Calu3 (cell line): ENCODE measurements at places on chromosomes 3 and 15.
A peak's percentile ranks its signal among the peaks of the same experiment; 100 is the strongest.

DNA sequence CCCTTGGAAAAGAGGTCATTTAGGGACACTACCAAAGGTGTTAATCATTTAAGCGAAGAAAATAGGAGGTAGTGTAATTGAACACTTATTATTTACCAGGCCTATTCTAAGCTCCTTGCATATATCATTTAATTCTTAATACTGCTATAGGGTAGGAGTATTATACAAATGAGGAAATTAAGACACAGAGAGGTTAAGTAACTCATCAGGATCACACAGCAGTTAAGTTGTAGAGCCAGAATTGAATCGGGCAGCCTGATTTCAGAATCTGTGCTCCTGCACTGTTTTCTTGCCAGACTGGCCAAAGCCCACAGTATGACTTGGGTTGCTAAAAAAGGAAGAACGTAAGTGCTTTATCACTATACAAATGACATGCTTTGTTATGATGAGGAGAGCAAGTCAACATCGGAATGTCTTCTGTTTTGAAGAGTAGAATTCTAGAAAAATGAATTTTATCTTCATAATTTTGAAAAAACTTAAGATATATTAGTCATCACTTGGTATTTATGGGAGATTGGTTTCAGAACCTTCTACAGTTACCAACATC is 31.4 kb downstream of the HPS3 start:
- no peak for DNase-seq

DNA sequence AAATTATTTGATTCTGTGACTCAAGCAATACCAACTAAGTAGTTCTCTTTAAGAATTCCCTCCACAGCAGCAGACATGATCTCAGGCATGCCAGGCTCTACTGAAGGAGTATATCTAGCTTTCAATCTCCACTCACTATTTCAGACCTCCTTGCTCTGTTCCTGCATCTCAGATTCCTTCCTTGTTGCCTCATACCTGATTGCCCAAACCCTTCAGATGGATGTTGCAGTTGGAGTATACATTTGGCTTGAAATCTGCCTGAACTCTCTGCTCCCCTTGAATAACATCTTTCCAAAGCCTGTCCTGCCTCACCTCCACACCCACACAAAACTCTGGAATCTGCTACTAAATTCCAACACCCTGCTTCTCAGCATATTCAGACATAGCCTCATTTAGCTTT is 19.8 kb upstream of the TM4SF4 start:
- DNase-seq: no peak

DNA sequence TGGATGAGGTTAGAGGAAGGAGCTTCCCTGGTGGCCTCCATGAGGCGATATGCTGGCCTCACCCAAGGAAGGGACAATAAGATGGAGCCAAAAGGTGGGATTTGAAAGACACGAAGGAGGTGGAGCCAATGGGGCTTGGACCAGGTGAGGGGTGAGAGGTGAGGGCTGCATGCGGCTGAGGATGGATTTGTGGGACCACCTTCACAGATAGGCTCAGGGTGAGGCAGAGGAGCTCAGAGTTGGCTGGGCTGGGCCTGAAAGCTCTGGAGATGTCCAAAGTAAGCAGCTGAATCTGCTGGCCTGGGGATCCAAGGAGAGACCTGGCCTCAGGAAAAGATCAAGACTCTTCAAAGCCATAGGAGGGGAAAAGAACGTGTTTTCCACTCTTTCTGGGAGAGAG is 49.8 kb downstream of the EXOG start:
- DNase-seq: no peak

GRCh38 chr15:66982816-66983215 is 82.6 kb upstream of the SMAD3 start:
- no peak for DNase-seq

DNA sequence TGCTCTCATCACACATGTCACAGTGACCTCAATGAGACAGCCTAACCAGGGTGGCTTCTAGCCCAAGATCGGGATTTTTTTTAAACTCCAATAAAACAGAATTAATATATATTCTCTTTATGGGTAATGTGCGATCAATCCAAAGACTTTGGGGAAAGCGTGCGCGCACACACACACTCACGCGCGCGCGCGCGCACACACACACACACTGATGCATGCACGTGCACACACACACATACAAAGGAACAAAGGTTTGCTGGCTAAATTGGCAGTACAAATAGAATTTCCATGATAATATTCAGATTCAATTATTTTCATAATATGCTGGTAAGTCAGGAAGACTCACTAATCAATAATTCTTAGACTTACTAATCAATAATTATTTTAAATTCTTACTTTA is 19.3 kb downstream of the IL17RD start:
- DNase-seq: no peak

DNA sequence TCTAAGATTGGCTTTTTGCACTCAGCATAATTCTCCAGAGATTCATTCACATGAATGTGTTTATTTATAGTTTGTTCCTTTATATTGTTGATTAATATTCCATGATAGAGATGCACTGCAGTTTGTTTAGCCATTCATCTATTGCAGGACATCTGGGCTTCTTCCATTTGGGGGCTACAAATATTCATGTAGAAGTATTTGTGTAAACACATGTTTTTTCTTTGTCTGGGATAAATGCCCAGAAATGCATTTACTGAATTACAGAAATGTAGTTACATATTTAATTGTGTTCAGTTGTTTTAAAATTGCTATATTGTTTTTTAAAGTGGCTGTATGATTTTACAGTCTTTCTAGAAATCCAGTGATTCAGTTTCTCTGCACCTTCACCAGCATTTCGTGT is 635.0 kb downstream of the ZIC1 start:
- no peak for DNase-seq

- DNase-seq: no peak
These were observed 199.1 kb upstream of the AZI2 start for GRCh38 chr3:28547677-28548076.

GRCh38 chr15:99092554-99093172 is 12.2 kb upstream of the SYNM start:
- no peak for DNase-seq

DNA sequence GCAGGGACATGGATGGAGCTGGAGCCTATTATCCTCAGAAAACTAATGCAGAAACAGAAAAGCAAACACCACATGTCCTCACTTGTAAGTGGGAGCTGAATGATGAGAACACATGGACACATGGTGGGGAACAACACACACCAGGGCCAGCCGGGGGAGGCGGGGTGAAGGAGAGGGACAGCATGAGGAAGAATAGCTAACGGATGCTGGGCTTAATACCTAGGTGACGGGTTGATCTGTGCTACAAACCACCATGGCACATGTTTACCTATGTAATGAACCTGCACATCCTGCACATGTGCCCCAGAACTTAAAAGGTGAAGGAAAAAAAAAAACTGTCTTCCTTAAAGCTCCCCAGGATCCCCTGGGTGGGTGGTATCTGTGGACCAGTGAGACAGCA is 87.1 kb downstream of the ADAMTS17 start:
- no peak for DNase-seq

- DNase-seq: peak; percentile 71
These were observed 44.4 kb downstream of the AQP9 start for GRCh38 chr15:58182460-58183163.

GRCh38 chr3:178193846-178194245 is 342.4 kb upstream of the KCNMB2 start:
- DNase-seq: no peak

- DNase-seq: no peak
These were observed 30.9 kb downstream of the KAT2B start for GRCh38 chr3:20071175-20071574.

DNA sequence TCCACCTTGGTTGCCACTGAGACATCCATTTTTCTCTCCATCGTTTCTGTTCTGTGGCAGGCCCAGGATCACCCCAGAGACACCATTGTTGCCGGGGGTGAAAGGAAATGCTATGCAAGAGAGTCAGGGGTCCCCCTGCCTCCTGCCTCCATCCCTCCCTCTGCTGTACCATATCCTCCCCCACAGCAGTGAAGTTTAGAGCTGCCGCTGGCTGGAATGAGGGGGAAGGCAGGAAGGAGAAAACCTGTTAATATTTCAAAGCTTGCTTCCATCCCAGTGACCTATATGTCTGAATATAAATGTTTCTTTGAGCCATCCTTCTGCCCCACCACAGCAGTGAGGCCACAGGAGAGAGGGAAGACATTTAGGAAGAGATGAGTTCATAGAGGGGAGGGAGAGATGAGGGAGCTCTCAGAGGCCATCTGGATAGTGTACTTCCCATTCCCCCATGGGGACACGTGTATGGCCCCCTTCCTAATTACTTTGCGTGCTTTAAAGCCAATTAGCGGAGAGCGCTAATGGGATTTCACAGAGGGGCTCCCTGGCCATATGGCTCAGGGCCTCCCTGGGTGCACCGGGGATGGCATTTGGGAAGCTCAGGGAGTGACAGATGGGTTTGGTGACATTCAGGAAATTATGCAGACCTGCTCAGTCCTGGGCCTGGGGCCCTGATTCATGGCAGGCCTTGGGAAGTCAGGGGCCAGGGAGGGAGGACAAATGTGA is 40.4 kb upstream of the CHRNB4 start:
- DNase-seq: no peak

GRCh38 chr3:138914870-138915502 is 32.0 kb downstream of the FOXL2 start:
- DNase-seq: no peak

DNA sequence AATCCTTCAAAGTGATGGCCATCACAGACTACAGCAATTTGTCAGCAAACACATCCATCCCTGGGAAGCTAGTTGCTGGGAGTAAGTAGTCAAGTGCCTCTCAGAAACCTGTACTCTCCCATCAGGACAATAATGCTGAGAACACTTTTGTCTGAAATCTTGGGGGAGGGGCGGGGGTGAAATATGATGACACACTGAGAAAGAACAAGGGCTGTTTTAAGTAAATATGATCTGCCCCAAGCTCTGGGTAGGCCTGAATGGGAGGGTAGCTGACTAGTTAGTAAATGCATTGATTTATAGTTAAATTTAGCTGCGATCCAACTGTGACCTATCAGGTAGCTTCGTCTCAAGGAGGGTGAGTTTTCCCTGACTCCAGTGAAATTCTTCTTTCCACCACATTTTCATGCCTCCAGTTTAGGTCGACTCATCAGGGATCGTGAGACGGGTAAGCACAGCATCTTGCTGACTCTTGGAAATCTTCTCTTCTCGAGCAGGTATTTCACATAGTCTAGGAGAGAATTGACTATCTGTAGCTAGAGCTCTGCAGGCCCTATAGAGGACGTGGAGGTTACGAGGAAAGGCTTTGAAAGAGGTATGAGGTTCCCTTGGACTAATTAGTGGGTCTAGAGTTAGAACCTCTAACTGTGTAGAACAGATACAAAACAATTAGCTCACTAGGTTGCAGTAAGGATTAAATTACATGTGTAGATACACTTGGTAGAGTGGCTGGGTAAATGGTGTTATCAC is 213.4 kb upstream of the SLC2A2 start:
- DNase-seq: no peak

DNA sequence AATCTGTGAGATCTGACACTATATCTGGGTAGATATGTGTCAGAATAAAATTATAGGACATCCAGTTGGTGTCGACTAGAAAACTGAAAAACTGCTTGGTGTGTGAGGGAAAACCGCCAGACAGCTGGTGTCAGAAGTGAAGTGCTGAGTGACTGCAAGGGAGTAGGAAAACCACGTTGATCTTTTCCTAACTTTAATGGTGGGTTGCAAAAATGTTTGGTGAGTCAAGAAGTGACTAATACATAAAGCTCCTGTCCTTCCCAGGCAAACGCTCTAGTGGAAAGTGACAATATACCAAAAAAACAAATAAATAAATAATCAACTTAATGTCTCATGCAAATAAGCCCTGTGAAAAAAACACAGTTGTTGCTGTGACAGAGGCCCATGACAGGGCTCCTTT is 7.3 kb upstream of the CD96 start:
- DNase-seq: no peak

- no peak for DNase-seq
These were observed 35.6 kb downstream of the MAP2K5 start for GRCh38 chr15:67578020-67578600.

DNA sequence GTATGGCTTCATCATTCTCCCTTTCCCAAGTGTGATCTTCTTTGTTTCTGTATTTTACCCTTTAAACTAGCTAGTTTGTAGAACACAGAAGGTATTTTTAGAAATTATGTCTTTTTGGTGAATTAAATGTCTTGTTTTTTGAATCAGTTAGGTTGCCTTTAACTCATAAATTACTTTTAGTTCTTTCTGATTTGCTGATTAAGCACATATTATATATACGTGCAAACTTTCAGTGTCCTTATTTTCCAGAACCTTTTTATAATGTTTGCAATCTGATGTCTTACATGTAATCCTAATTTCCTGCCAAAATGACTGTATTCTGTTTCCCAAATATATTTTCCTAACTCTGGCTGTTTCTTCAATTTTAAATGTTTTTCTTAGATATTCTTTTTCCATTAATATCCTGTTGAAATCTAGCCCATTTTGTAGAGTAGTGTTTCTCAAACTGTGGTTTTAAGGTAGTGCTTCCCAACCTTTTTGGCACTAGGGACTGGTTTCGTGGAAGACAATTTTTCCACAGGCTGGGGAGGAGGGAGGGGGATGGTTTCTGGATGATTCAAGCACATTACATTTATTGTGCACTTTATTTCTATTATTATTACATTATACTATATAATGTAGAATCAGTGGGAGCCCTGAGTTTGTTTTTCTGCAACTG is 51.8 kb downstream of the CHD2 start:
- no peak for DNase-seq

DNA sequence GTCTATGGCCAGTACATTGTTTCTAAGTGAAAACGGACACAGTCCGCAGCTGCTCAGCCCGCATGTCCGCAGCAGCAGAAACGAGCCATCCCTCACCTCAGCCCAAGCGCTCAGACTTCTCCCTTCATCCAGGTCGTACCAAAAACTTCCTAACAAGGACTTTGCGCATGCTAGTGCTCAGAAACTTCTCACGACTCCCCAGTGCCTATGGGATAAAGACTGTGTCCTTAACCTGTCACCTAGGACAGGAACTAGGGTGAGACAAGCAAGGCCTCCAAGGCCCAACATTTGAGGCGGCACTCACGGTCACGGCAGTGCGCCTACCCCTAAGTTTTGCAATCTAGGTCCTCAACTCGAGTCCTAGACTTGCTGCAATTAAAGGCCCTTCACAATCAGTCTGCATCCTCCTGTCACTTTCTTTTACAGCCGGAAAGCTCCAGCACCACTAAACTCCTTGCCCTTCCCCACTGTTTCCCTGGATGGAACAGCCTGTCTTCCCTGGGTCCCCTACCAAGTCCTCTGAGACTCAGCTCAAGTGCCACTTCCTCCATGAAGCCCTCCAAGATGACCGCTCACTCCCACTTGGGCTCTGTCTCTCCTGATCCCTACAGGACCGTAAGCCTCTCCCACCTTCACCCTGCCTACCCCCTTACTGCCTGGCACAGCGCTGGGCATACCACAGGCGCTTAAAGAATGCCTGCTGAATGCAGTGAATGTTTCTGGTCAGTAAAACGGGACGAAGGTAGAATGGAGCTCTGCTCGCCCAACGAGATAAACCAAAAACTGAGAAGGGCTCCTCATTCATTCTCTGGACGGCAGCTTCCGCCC is 1.2 kb downstream of the CLN6 start:
- no peak for DNase-seq

- no peak for DNase-seq
These were observed 66.1 kb downstream of the GBE1 start for GRCh38 chr3:81695302-81695701.

- no peak for DNase-seq
These were observed 236.4 kb downstream of the THRB start for GRCh38 chr3:24258260-24258659.
